NB4 (cell line): ENCODE measurements at places on chromosomes 2 and 18.

DNA sequence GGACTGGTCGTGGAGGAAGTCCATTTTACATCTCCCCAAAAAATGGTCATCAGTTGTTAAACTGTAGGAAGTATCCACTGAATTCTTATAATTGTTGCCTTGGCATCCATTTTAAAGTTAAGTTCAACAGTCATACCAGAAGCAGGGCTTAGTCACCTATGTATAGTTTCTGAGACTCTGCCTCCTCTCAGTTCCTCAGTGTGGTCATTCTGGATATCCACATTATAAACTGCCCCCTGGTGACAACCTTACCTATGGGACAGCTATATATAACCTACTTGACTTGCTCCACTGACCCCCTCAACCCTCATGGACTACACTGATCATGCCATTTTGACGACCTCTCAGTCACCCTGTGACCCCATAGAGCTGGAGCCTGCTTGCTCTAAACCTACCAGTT, 617.0 kb downstream of the LRP1B start:
- DNase-seq: no peak

GRCh38 chr2:71469403-71470398, 16.3 kb downstream of the DYSF start:
- DNase-seq: no peak

- peak; percentile 71 for DNase-seq
Measured at GRCh38 chr2:134218930-134219658, 34.8 kb upstream of the MGAT5 start.

DNA sequence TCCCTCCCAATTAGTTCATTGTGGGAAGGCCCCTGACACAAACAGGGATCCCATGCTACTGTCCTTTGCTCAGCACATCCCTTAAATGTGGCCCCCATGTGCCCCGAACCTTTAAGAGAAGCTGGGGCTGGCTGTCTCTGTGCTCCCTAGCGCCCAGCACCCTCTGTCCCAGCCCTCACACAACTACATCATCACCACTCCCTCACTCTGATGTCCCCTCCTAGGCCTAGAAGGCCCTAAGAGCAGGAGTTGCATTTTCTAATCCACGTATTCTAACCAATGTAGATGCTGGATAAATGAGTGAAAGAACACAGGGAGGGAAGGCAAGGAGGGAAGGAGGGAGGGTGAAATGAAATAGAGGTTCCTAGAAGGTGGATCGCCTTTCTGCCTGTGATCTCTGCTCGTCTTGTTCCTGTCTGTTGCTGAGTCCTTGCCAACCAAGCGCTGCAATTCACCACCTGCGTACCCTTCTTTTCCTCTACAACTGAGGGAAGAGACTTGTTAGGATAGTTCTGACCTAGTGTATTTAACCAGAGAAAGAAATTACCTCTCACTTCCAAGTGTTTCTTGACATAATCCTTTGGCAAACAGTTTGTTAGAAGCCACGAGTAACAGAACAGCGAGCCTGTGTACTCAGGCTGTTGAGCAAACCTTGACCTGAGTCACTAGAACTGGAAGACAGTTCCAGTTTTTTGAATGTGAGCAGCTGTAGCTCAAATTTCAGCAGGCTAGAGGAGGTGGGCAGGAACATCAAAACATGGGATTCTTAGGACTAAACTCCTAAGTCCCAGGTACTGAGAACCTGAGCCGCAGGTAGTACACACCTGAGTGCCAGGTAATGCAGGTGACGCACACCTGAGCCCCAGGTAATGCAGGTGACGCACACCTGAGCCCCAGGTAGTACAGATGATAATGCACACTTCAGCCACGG, 181.5 kb upstream of the ID2 start:
- no peak for DNase-seq

GRCh38 chr2:83972128-83972527, 487.0 kb downstream of the SUCLG1 start:
- no peak for DNase-seq

- DNase-seq: no peak
Measured at GRCh38 chr18:4605212-4605611, 150.1 kb upstream of the DLGAP1 start.

GRCh38 chr18:55634545-55634944, 46.6 kb upstream of the TCF4 start:
- DNase-seq: peak; percentile 74

GRCh38 chr2:112820343-112820742, 16.2 kb downstream of the IL1B start:
- DNase-seq: no peak
